ENCODE measurements at places on chromosomes 12 and 14. TPM values are rescaled to one million over a fixed set of nuclear protein-coding genes. Genes with fewer than 3 reads are reported as not detected.

DNA sequence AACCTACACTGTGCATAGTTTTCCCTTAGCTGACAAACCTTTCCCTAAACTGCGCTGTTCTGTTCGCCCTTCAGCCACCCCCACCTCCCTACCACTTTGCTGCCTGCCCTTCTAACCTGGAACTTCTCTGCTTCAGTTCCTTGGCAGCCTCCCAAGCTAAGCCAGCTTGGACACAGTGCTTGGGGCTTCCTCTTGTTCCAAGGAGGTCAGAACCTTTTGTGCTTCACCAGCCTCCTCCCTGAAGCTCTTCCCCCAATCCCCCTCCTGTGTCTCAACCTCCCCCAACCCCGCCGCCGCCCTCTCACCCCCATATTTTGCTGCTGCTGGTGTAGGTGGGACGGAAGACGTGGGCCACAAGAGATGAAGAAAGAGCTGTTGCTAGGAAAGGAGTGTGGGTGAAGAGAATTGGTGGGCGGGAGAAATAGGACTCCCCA, 8.1 kb upstream of the RIC8B start:
- no peak for DNase-seq

- DNase-seq: no peak
Measured at GRCh38 chr12:15996254-15996653, 85.1 kb downstream of the DERA start.

DPPA3 gene
- total RNA-seq: not detected

- no peak for DNase-seq
Measured at GRCh38 chr12:32586390-32586789, 92.7 kb upstream of the DNM1L start.

Measured in posterior vena cava (tissue), 2 donors.